Activated gamma-delta T cell treated with anti-CD3 and anti-CD28 coated beads, Interleukin-2, amount 50 U/mL, for 16 hours (primary cell): ENCODE measurements at places on chromosomes 7 and 10.

DNA sequence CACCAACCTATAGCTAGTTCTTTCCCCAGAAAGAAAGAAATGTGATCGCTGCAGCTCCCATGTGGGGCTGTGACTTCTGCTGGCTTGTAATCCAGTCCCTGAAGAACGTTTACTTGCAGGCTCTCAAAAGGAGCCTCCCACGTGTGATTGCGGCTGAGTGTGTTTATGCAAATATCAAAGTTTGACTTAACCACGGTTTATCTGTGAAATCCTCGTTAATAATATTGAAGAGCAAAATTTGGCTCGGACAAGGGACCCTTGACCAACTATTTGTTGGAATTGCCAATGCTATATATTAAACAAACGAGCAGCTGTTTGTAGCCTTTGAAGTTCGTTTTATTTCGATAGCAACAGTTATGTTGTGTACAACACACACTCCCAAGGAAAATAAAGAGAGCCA lies 470.1 kb upstream of the NRP1 start:
- DNase-seq, result no peak

- DNase-seq, result no peak
Observed at GRCh38 chr10:58554316-58554715, 41.6 kb downstream of the BICC1 start.

- DNase-seq, result no peak
Observed at GRCh38 chr10:48899781-48900180, 39.9 kb downstream of the LRRC18 start.

DNA sequence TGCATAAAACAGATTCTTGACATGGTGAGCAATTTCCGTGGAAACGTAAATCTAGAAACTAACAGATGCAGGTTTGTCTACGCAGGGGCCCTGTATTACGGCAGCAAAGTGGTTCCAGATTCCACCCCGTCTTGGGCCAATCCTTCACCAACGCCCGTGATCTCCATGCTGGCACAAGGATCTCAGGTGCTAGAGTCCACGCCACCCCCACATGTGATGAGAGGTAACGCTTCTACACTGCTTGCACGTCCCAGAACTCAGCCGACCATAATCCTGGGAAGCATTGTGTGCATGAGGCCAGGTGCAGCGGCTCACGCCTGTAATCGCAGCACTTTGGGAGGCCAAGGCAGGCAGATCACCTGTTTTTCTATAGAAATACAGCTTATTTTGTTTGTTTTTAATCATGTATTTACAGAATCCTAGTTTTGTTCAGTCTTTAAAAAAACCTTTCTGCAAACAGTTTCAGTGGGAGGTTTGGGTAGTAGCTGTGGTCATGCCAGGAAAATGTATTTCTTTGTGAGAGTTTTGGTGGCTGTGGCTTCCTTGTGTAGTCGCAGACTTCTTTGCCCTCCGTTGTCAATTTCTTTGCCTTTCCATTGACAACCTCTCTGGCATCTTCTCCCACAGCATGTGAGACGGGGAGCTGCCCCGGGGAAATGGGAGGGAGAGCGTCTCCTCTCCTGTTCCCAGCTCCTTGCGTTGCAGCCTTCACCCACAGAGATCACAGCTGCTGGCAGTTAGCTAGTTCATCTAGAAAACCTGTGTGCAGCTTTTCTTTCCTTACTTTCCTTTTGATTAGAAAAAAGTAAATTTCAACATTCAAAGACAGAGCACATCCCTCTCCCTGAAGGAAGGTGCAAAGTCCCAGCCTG lies 35.7 kb downstream of the ITIH2 start:
- DNase-seq, result no peak

- no peak for DNase-seq
Observed at GRCh38 chr10:78502210-78502936, 468.7 kb downstream of the RPS24 start.

- DNase-seq, result no peak
Observed at GRCh38 chr7:79298145-79298760, 155.2 kb downstream of the MAGI2 start.

DNA sequence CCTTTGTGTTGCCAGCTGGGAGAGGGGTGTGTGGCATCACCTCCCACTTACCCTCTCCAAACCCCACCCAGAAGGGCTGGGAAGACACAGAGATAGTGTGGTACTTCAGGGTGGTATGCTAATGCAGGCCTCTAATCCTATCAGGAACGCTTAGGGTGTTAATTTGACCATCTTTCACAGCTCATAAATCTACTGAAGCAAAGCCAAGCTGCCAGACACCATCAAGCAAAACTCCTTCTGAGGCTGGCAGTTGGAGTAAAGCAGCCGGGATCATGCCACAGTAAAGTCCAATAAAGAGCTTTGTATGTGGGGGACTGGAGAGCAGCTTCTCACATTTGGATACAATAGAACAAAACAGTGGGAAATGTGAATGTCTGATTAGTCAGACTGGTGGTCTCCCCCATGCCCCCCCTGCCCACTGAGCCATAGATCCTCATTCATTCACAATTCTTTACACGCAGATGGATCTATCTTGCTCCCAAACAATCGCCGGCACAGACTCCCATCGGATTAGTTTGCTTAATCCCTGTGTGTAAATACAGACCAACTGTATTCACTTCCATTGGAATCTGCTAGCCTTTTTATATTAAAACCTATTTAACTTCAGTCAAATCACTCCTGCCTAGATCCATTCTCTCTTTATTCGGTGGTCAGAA lies 29.6 kb downstream of the FGFBP3 start:
- no peak for DNase-seq

DNA sequence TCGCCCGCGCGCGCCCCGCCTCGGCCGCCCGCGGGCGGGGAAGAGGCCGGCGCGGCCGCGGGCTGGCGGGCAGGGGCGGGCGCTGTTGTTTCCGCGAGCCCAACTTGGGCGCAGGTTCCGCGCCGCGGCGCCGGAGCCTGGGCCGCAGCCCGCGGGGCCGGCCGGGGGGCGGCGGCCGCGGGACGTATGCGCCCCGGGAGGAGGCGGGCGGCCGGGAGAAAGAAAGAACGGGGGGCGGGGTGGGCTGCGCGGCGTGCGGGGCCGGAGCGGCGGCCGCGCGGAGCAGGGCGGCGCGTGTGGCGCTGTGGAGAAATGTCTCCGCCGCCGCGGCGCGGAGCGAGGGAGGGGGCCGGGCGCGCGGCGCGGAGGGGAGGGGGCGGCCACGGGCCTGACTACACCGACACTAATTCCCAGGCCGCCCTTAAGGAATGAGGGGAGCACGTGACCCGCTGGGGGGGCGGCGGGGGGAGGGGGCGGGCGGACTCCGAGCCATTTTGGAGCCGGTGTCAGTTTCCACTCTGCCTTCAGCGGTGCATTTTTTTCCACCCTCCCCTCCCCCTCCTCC lies at the start of gene BMI1:
Gene BMI1, plus strand, starts transcription at position 509 of the 565 bp plus-strand sequence. CDS start 5,351 bp downstream, outside the sequence.
- DNase-seq, result no peak

- DNase-seq, result no peak
Observed at GRCh38 chr10:70926226-70927000, 38.0 kb upstream of the PCBD1 start.

- DNase-seq, result no peak
Observed at GRCh38 chr10:45040921-45041542, 40.3 kb downstream of the ZNF22 start.

DNA sequence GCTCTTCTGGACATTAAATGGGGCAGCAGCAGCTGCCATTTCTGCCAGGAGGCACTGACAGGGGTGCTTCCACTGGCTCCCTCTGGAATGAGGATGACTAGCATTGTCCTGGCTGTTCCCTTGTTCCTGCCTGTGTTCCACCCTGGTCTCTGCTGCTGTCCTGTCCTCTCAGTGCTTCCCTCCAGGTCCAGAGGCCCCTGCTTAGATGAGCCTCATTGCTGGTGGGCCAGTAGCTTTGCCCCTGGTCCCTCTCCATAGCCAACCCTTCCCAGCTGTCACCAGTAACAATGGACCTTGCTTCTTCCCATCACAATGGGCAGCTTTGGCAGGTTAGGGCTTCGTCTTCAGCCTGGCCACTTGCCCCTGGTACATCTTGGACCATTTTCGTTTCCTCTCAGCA lies 561.1 kb downstream of the TCERG1L start:
- DNase-seq, result no peak

DNA sequence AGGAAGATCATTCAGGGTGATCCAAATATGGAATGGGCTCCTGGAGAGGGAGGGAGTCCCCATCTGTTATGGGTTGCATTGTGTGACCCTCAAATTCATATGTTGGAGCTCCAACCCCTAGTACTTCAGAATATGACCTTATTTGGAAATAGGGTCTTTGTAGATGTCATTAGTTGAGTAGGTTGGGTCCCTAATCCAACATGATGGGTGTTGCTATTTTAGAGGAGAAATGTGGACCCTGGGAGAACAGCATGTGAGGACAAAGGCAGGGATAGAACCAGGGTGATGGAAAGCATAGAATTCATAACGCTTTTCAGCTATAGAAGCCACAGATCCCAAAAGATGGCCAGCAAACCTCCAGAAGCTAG lies 91.5 kb upstream of the SMNDC1 start:
- no peak for DNase-seq

DNA sequence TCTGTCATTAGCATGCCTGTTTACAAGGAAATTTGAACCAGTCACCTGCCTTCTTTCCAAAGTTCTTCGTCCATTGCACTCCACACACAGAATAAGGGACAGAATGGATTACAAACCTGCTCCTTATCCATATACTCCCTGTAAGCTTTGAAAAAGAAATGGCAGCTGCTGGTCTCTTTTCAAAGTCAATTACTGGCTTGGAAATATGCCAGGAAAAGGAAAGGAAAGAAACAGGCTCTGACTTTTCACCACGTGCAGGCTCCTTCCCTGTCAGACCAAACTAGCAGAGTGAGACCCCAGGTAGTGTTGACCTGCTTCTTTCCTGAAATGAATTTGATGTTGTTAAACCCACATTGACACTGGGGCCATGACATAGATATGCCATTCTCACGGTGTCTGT lies 84.5 kb downstream of the LHFPL3 start:
- DNase-seq, result no peak

DNA sequence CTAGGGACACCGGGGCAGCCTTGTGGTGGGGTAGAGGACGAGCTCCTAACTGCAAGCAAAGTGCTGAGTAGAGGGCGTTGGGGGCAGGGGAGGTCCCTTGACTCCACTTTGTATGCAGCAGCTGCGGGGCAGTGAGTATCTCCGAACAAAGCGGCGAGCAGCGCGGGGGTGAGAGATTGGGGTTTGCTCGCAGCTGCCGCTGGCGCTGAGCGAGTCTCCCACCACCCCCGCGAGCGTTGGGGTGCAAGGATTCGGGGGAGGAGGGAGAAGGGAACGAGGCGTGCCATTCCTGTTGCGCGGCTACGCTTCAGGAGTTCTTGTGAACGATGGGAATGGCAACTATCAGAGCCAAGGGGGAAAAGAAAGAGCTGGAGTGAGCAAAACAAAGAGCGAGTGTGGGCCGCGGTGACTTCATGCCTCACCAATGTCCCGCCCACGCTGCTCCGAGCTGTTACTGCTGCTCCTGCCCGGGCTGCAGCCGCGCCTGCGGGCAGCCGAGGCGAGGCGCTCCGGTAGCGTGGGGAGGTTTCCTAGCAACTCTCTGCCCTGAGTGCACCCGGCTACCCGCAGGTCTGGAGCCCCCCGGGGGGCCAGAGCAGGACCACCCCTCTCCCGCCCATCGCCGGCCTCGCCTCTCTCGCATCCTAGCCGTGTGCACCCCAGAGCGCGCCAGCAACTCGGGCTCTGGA lies at the start of gene ITGB8:
Gene ITGB8, plus strand, starts transcription at position 662 of the 689 bp plus-strand sequence. CDS start 907 bp downstream, outside the sequence.
- no peak for DNase-seq

- DNase-seq, result no peak
Observed at GRCh38 chr10:45599646-45600045, 72.9 kb downstream of the ZFAND4 start.

GRCh38 chr7:157707983-157708918 lies 371.4 kb downstream of the DNAJB6 start:
- DNase-seq, result no peak

DNA sequence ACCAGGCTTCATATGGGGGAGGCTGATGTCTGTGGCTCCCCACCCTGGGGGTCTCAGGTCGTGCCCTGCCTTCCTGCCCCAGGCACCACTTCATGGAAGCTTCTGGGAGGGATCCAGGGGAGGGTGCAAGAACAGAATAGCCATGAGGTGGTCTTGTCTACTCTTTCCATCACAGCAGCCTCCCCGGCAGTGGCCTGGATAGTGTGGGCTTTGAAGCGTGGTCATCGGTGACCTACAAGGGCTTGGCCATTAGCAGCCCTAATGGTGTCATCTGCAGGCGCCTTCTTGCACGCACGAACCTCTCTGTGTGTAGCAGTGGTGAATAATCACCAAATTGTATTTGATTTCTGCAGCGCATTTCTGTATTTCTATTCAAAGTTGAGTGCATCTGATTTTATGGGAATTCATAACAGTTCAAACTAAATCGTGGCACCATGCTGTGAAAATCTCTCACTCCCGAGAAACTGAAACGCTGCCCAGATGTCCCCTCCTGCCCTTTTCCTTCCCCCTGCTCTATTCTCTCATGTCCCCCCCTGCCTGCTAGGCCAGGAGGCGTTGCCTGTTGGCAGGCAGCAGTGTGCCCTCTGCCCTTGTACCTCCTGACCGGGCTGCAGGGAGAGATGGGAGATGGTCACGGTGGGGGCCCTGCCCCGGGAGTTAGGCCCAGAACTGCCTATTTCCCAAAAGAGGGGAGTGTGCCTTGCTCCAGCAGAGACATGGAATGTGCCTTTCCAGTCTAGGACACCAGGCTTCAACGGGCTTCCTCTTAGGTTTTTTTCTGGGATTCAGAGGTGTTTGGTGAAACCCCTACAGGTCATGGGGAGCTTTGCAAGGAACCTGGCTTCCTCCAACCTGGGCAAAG lies 34.8 kb downstream of the CDH23 start:
- no peak for DNase-seq

- no peak for DNase-seq
Observed at GRCh38 chr7:115462301-115463015, 540.6 kb downstream of the MDFIC start.

DNA sequence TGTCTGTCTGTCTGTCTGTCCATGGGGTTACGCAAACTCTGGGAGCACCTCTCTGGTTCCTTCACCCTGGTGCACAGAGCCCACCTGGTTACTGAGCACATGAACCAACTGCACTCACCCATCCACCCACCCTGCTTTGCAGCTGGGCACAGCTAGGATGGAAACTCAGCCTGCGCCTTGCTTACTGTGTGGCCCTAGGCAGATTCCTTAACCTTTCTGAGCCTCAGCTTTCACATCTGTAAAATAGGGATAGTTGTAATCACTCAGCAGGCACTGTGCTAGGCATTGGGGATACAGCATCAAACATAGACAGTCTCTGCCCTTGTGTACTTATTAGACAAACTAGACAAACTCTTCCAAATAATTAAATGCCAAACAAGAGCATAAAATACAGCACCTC lies 21.8 kb upstream of the INMT start:
- no peak for DNase-seq

- DNase-seq, result no peak
Observed at GRCh38 chr7:144439717-144440205, 36.3 kb upstream of the NOBOX start.

- no peak for DNase-seq
Observed at GRCh38 chr10:30786906-30787305, 157.4 kb upstream of the LYZL2 start.

- no peak for DNase-seq
Observed at GRCh38 chr10:49168831-49169500, 19.2 kb downstream of the TMEM273 start.

DNA sequence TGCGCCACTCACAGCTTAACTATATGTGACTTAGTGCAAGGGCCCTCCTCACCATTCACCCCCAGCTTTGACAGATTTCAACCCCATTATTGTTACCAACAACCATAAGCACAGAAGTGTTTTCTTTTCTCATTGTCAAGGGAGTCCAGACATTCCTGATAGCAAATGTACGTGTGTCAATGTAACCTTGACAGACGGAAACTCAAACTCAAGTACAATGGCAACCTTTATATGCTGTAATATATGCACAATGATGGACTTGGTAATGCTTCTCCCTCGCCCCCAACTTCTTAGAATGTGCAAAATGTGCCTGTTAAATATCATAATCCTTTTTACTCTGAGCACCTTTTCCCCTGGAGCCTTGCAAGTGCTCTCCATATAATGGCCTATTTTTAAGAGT lies 34.7 kb downstream of the CYCS start:
- DNase-seq, result no peak
